ENCODE measurements at places on chromosomes 5 and 9.

- no peak for DNase-seq
Measured at GRCh38 chr5:35228310-35228709, 2.0 kb downstream of the PRLR start.

- no peak for DNase-seq
Measured at GRCh38 chr9:120104771-120105170, 475.2 kb downstream of the CDK5RAP2 start.

- DNase-seq, result no peak
Measured at GRCh38 chr5:9930156-9930555, 300.0 kb upstream of the TAS2R1 start.

- no peak for DNase-seq
Measured at GRCh38 chr5:173969167-173970049, 19.6 kb upstream of the C5orf47 start.

DNA sequence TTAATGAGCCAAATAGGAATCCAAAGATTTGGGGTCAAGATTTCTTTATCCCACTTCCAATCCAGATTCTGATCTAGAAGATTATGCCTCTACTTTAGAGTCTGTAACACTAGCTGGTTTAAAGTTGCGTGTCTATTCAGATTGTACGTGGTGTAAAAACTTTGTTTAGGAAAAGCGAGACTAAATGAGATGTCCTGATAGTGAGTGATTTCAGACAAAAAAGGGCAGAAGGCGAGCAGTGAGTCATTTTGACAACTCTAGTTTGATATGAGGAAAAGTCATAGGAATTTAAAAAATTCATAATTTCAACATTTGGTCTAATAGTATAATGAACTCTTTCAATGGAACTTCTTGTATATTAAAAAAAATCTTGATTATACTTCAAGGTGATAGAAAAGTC lies 119.6 kb upstream of the KLF9 start:
- DNase-seq, result no peak

- no peak for DNase-seq
Measured at GRCh38 chr5:73841641-73842040, 215.6 kb downstream of the ARHGEF28 start.

DNA sequence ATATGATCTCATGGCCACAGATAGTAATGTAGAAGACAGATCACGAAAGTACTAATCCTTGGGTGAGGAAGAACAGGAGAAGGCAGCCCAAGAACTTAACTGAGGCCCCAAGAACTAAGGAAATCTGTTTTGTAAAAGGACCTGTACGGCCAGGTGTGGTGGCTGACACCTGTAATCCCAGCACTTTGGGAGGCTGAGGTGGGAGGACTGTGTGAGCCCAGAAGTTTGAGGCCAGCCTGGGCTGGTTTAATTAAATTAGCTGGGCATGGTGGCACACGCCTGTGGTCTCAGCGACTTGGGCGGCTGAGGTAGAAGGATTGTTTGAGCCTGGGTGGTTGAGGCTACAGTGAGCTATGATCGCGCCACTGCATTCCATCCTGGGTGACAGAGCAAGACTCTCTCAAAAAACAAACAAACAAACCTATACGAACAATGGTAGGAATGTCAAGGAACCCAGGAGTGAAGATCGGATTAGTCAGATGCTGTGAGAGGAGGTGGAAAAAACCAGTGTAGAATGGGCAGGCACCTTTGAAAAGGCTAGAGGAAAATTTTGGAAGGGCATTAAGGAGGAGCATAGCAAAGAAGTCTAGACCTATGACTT lies 283.8 kb upstream of the DMRT1 start:
- no peak for DNase-seq

DNA sequence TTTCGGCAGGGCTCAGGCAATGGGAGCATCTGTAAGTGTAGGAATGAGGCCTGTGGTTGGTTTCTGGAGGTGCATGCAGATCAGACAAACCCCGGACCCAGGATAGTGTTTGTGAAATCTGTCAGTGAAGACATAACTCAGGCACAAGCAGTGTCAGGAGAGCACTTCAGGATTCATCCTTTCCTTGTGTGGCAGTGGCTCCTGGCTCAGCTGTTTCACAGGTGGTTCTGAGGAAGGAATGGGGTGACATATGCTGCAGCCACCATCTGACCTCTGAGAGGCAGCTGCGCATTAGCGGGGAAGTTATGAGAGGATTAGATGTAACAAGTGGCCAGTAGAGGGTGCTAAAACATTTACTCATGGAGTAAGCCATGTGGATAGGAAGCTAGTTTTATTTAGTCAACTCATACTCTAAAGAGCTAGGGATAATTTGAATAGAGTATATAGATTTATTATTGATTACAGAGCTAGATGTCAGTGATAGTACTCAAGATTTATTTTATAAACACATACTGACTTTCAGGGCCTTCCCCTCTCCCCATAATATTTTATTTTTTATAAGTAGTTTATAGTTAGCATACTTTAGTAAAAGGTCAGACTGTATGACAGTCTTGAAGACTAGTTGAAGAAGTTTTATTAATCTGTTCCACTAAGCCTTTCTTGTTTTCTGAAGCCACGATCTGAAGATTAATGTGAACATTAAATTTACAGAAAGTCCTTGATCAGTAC lies 28.4 kb downstream of the NNT start:
- DNase-seq, result no peak

DNA sequence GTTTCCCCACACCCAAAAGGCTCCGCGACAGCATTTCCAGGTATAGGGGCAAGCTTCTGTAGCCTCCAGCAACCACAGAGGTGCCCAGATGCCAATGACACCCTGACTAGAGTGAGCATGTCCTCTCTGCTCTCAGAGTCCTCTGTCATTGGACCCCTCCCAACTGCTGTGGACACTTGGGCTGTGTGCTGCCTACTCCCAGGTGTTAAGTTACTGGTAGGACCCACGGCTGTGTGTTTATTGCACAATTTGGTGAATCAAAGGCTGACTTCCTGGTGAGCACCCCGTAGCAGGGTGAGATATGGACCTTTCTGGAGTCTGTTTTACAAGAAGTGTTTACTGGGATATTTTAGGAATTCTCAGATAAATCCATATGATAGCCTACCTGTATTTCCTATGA lies 36.0 kb downstream of the SH3GL2 start:
- no peak for DNase-seq

- no peak for DNase-seq
Measured at GRCh38 chr9:97753364-97753763, 56.2 kb upstream of the XPA start.

DNA sequence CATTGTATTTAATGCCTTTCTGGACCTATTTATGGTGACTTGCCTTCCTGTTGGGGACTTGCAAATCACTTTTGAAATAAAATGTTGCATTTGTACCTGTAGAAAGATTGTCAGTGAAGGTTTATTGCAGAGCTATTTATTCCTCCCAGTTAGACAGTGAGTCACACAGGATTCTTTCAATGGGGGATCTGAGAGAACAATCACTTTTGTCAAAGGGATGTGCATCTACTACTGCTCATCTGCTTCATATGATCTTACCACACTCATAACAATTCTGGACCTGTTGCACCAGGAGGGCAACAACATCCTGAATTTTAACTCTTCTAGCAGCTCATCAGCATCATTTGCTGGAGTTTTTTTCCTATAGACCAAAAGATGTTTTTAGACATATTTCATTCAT lies 66.8 kb downstream of the FBXL7 start:
- DNase-seq, result no peak

- no peak for DNase-seq
Measured at GRCh38 chr5:52560366-52560765, 227.3 kb upstream of the ITGA1 start.

- DNase-seq, result no peak
Measured at GRCh38 chr9:13186091-13186490, 93.4 kb downstream of the MPDZ start.

DNA sequence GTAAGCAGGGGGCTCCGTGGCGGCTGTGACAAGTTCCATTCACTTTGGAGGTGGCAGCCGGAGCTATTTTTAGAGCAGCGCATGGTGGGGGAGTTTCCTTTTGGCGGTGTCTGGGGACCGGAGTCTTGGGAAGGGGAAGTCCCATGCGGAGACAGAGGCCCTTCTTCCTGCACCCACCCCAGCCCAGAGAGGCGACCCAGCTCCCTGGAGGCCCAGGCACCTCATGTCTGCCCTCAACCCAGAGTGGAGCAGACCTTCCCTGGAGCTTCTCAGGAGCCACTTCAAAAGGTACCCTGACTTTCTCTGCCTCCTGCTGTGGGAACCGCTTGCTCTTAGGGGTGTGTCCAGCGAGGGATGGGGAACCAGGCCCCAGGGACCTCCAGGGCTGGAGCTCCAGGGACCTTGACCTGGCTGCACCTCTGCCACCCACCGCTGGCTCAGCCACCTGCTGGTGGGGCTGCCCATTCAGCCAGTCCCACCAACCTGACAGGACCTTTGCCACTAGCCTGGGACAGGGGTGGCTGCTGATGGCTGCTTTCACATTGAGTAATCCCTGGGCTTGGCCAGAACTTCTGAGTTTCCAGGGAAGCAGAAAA lies 34.1 kb downstream of the NEK6 start:
- no peak for DNase-seq

DNA sequence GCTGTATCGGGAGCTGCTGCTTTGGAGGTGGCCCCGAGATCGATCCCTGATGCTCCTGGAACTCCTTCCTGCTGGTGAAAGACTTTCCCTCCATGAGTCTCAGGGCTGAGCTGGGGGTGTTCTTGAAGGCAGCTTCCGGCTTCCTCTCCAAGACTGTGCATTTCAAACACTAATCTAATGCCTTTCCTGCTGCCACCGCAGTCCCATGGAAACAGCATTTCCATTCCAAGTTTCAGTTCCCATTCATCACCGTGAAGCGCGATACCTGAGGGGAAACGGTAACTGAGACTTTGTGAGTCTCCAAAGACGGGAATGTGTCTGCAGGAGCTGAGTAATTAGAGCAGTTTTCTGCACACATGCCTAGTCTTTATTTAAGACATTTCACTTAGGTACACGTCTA lies 230.1 kb downstream of the PAX5 start:
- DNase-seq, result no peak

DNA sequence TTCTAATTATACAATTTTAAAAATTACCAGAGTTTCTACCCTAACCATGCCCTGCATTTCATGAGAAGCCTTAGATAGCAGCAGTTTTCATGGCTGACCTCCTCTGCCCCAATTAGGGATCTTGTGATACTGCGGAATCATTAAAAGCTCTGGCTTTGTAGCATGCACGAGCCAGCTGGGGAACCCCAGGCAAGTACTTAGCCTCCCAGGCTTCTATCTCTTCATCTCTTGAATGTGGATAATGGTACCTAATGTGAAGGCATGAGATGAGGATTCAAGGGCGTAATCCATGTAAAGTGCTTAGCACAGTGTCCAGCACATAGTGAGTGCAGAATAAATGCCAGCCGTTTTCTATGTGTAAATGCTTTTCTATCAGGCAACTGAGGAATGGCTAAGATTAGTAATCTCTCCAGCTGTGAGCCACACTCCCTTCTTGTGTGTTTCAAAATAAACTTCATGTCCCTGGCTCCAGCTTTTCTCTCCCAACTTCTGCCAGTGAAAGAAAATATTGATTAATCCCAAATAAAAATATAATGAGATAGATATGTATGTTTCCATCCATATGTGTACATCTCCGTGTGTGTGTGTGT lies 88.4 kb downstream of the APBA1 start:
- DNase-seq, result no peak

GRCh38 chr5:42677156-42677842 lies 79.3 kb upstream of the CCDC152 start:
- no peak for DNase-seq

GRCh38 chr9:124800306-124801259 lies 23.6 kb downstream of the OLFML2A start:
- DNase-seq, result no peak

GRCh38 chr5:15191012-15191411 lies 309.0 kb upstream of the FBXL7 start:
- no peak for DNase-seq

All from cortex of kidney (tissue), 1 donor.